ENCODE measurements at places on chromosomes 16 and 17.

GRCh38 chr17:83198366-83199341 lies 119.2 kb downstream of the METRNL start:
- peak; percentile 28 for DNase-seq

GRCh38 chr17:63442549-63443035 lies 3.5 kb downstream of the CYB561 start:
- peak; percentile 56 for DNase-seq

DNA sequence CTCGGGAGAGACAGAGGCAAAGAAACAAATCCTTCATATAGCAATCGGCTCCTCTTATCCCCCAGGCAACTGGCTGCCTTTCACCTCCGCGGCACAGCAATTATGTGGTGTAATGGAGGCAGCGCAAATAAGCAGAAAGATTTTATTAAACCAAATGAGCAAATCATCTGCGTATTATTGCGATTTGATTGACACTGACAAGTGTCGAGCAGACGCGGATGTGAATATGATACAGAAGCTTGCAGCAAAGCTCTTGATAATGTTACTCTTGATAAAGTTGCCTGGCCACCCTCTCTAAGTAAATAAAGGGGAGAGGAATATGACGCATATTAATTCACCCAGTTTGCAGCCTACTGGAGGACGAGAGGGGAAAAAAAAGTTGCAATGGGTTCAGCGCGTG lies 26.5 kb upstream of the AKTIP start:
- no peak for DNase-seq

DNA sequence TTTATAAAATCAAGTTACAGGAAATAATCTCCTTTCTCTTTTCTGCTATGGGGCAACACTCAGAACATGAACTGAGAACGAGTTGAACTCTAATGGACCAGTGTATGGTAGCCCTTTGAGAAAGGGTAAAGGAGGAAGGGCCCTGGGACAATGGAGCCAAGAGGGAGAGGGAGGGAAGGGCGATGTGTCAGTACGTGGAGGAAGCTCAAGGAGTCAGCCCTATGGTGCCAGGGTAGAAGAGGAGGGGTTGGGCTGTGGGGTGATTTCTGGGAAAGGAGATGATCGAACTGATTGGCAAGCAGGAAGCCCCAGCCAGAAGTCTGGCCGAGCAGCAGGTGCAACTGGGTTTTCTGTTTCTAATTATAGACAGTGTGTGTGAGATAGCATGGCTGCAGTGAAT lies 4.3 kb upstream of the WIPI1 start:
- no peak for DNase-seq

DNA sequence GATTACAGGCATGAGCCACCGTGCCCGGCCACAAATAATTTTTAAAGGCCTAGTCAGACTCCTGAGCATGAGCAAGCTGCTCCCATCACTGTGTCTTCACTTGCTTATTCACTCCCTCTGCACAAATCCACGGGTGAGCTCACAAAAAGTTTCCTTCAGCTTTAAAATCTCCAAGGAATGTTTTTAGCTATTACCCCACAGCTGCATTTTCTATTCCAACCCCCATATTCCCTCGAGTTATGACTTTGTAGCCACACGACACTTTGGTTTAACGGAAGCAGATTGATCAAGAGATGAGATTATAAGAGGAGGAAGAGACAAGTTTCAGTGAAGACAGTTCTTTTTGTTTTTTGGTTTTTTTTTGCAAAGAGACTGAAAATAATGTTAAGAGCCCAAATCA lies 49.1 kb upstream of the SLC25A19 start:
- DNase-seq, result peak; percentile 44

- DNase-seq, result no peak
Observed at GRCh38 chr17:41393826-41394225, 3.6 kb downstream of the KRT31 start.

DNA sequence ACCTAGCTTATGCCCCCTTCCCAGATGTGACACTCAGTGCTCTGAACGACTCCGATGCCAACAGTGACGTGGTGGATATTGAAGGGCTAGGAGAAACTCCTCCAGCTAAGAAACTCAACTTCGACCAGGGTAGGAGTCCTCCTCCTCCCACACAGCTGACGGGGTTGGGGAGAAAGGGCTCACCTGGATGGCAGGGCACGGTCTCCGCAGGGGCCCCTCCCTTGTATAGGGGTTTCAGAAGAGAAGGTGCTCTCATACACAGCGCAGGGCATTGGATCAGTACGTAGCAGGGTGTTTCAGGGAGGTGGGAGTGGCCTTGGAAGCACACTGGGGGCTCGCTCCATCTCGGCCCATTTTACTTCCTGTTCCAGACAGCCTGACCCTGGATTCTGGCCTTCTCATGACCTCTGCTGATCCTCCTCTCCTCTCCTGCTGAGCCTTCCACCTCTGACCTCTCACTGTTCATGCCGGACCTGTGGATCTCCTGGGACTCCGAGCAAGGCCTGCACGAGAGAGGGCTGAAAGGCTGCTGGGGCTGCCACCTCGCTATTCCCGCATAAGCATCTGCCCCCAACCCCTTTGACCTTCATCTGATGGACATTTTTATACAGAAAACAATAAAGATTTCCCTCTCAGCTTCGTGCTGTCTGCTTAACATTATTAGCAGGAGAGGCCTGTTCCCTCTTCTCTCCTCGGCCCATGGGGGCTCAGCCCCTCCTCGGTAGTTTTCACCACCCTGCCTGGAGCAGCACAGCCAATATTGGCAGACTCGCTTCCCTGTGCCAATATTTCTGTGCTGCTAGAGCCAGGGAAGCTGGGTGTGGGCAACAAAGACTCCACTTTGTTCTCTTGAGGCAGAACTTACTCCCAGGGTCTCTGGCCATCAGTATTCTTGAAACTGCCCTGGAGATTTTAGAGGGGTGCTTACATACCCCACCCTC lies 4.7 kb downstream of the RNASEK start:
- DNase-seq, result peak; percentile 17

DNA sequence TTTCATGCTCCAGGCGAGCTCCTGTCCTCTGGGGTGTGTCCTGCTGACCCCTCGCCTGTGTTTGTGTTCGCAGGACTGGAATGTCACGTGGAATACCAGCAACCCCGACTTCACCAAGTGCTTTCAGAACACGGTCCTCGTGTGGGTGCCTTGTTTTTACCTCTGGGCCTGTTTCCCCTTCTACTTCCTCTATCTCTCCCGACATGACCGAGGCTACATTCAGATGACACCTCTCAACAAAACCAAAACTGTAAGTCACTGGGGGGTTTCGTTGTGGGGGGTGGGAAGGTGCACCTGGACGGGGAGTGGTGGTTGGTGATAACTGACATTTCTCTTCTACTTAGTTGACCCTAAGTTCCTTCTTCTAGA lies 58.3 kb downstream of the ABCC1 start:
- peak; percentile 91 for DNase-seq

DNA sequence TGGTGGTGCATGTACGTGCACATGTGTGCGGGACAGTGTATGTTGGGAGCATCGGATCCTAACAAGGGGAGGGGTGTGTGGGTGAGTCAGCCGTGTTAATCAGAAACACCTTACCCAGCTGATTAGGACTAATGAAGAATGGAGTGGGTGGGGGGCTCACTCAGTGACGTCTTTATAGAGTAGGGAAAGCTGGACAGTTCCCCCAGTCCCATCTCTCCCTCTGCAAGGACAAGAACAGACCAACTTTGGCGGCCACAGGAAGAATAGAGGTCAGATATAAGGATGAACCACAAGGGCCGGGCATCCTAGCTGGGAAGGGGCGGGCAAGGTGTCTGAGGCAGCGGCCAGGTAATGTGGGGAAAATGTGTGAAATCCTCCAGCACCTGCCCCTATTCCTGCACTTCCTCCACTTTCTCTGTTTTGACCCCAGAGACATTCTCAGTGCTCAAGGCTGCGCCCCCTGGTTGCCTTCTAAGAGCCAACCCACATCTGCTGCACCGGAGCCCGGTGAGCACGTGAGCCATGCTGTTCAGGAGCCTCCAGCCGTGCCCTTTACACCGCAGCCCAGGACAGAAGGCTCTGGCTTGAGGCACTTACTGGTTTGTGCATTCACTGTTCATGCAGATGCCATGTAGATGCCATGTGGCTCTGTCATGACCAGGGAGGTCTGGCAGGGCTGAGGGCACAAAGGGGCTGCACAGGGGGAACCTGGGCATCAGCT lies 18.9 kb upstream of the TBX21 start:
- DNase-seq, result peak; percentile 64

DNA sequence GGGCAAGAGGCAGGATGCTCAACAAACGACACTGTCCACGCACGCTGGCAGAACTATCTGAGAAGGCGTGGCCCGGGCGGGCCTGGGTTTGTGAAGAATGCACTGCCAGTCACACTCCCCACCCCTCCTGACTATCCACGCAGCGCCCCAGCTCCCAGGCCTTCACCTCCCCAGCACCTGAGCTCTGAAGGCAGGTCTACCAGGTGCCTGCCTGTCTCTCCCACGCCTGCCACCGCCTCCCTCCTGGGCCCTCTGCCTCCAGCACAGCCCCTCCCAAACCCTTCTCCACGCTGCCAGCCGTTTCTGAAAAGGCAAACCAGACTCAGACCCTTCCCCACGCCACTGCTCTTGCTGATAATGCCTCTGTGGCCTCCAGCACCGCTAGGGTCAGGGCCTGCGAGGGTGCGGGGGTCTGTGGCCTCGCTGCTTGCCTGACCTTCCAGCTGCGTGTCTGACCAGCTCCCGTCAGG lies 11.6 kb downstream of the MYBBP1A start:
- no peak for DNase-seq
